ENCODE measurements at places on chromosomes 5 and 9.

- no peak for DNase-seq
Observed at GRCh38 chr5:62083247-62083646, 222.8 kb upstream of the KIF2A start.

- DNase-seq: no peak
Observed at GRCh38 chr5:66520854-66521253, 75.3 kb upstream of the MAST4 start.

- DNase-seq: no peak
Observed at GRCh38 chr5:54991416-54991815, 6.0 kb upstream of the ESM1 start.

- DNase-seq: no peak
Observed at GRCh38 chr5:95803271-95804148, 19.0 kb downstream of the GLRX start.

DNA sequence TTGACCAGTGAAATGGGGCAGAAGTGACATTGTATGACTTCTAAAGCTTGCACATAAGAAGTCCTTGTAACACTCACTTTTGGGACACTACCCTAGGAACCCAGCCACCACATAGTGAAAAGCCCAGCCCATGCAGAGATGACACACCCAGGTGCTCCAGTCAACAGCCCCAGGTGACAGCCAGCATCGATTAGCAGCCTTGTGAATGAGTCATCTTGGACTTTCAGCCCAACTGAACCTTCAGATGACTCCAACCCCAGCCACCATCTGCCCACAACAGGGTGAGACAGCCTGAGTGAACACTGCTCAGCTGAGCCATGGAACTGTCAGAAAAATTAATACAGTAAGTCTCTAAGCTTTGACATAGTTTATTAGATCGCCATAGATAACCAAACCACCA lies 458.6 kb downstream of the ZSWIM6 start:
- peak; percentile 50 for DNase-seq

DNA sequence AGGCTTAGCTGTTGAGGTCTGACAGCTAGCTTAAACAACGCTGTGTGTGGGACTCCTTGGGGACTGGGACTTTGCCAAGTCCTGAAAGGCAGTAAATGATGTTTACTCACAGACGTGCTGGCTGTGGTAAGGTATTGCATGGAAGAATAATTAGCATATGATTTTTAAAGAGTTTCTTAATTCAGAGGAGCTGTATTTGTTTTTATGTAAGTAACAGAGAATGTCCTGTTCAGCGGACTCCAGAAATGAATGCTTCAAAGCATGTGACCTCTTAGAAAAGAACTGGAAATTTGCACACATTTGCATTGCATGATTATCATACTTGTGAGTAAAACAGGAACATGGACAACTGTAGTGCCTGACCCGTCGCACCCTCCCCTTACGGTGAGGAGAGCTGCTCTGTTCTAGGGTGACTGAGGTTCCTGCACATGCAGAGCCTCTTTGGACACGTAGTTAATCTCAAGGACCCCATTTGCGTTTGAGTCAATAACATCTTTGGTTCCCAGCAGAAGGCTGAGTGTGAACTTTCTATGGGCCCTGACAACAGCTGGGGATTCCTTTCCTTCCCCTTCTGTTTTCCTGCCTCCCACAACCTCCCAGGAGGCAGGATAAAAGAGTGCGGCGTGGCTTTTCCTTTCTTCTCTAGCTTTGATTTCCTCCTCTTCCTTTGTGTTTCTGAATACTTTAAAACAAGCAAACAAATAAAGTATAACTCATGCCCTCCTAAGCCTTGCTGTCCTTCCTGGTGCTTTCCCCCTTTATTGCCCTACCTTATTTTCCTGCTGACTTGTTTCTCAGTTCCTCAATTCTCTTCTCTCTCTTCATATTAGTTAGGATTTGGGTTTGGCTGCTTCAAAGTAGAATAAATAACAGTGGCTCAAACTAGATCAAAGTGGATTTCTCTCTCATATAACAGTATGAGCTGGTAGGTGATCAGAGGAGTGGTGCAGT lies 157.2 kb upstream of the CD180 start:
- DNase-seq: no peak

- DNase-seq: no peak
Observed at GRCh38 chr5:72651779-72652178, 144.6 kb upstream of the ZNF366 start.

DNA sequence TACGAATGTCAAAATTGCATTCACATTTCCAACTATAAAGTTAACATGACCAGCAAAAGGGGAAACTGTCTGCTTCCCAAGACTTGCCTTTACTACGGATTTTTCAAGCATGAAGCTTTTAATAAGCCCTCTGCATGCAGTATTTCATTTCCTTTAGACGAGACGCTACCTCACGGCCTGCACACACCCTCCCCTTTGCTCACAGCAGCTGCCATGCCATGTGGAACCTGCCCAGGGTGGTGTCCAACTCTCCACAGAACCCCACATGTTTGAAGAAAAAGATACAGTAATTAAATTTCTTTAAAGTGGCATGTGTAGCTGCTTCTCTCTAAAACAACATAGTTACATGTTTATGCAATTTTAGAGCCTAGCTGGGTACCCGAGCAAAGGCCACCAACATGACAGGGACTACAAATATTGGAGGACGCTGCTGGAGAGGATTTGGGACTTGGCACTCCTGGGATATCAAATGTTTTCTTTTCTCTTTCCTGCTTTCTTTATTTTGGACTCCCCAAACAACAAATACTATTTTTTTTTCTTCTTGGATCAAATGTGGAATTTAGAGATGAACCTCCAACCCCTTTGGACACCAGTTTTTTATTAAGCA lies 256.9 kb upstream of the PCSK5 start:
- DNase-seq: no peak

- no peak for DNase-seq
Observed at GRCh38 chr9:105318729-105319191, 74.3 kb downstream of the SLC44A1 start.

- DNase-seq: no peak
Observed at GRCh38 chr9:106051545-106051944, 357.2 kb downstream of the TMEM38B start.

GRCh38 chr5:67652201-67652600 lies 455.6 kb upstream of the CD180 start:
- no peak for DNase-seq

GRCh38 chr9:114908104-114908622 lies 22.2 kb downstream of the TNFSF8 start:
- no peak for DNase-seq
